Activated naive CD4-positive, alpha-beta T cell (primary cell): ENCODE measurements at places on chromosomes 4 and X.

DNA sequence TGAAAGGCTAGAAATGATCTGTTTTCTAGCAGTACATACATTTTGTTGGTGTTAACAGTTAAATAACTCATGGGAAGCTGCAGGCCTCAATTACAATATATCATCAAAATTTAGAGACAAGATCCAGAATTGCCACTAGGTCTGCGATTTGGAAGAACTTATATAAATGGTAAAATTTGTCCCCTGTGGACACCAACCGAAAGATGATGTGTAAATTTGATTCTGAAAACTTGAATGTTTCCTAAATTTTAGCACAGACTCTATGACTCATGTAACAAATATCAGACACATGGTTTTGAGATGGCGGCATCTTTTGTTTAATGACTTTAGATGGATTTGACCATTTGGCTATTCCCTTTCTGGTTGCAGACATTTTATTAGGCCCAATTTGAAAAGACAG is 6.0 kb upstream of the HPGDS start:
- DNase-seq, result no peak

- no peak for DNase-seq
These were observed 102.0 kb upstream of the USP38 start for GRCh38 chr4:143082701-143083100.

DNA sequence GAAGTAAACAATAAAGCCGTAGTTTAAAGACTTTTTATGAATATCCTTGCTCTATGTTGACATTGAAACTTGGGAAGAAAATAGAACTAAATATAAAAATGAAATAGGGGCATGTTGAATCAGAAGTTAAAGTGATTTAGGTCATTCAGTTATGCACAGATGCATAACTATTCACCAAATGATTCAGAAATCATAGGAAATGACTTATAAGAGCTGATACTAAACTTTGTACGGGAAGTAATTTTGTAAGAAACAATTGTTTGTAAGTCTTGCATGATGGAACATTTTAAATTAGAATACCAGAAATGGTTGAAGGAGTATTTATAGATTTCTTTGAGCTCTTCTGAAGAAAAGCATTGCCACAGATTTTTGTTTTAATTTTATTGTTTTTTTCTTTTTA is 246.5 kb downstream of the CPE start:
- DNase-seq, result no peak

- DNase-seq, result no peak
These were observed 35.6 kb downstream of the COMMD8 start for GRCh38 chr4:47427935-47428334.

DNA sequence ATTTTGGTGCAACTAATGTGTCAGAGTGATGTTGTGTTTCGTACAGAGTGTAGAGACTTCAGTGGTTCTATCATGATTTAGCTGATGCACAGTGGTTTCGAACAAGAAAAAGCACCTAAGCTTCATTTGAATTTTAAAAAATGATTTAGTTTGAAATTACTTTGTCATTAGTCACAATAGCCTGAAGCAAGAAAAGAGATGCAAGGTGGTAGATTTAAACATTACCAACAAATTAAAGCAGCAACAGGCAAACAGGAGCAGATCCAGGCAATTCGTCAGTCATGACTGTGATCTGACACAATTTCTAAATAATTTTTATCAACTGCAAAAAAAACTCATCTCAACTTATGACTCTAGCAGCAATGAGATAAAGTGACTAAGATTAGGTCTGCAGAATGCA is 24.6 kb upstream of the COX7B2 start:
- DNase-seq, result no peak

DNA sequence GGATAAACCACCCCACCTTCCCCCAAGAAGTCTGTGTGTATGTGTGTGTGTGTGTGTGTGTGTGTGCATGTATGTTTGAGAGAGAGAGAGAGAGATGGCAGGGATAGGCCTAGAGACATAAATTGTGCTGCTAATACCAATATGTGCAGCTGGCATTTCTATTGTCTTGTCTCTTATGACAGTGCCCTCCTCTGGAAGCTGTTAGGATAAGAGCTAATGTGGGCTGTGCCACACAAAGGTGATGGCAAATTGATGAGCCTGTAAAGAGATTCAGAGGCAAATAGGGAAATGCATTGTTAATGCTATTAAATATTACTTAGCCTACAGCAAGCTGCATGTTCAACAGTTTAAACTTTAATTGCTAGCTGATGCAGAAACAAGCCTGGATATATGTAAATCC is 332.0 kb downstream of the NKX6-1 start:
- DNase-seq, result no peak

- no peak for DNase-seq
These were observed 16.8 kb downstream of the CAMK2D start for GRCh38 chr4:113744667-113745240.

- no peak for DNase-seq
These were observed 455.3 kb downstream of the KCTD8 start for GRCh38 chr4:43993196-43993902.

DNA sequence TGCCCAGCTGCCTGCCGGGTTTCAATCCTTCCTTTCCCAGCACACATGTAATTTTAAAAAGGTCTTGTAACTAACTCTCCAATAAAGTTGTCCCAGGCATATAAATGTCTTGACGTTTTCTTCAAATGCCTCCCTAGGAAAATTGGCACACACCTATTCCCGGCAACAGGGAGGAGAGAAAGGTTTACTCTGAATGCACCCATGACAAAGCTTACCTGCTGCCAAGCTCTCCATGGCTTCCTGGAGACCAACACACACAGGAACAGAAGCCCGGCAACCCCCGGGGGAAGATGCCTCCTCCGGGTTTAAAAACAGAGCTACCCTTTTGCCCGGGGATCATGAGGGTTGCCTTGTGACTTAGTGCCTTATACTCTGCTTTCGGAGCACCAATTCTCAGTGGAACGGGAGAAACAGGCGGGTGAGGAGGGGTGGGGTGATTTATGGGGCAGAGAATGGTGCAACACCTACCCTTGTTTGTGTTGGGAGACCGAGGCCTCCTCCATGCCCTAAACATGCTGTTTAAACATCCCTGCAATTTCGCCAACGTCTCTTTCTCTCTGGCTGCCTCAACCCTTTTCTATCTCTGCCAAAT is 4.8 kb upstream of the GYG2 start:
- no peak for DNase-seq

- DNase-seq, result no peak
These were observed 67.7 kb downstream of the UGT2A3 start for GRCh38 chr4:68883870-68884269.

DNA sequence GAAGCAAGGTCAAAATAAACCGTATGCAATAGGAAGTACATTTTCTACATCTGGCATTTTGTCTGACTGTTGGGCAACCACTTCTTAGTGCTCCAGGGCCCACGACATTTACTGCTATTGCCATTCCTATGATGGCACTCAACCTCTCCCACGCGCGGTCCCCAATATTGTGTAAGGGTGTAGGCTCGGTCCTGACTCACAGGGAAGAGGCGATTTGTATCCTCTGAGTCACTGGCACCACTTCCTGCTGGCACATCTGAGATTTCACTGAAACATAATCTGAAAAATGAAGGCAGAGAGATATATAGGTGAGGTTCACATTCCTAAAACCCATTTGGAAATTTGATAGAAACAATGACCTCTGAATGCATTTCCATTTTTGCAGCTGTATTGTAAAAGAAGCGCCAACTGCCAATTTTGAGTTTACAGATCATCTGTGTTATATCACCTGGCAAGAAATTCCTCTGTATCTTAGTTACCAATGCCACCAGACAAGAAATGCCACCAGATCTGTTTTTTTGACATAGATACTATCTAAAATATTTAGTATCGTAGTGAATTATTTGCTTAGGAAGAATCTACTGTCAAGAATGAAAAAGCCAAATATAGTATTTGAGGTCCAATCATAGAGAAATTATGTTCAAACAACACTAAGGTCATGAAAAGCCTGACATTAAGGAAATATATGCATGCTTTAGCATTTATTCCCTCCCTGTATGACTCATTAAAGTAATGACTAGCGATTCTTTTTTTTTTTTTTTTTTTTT is 9.8 kb downstream of the EREG start:
- no peak for DNase-seq

DNA sequence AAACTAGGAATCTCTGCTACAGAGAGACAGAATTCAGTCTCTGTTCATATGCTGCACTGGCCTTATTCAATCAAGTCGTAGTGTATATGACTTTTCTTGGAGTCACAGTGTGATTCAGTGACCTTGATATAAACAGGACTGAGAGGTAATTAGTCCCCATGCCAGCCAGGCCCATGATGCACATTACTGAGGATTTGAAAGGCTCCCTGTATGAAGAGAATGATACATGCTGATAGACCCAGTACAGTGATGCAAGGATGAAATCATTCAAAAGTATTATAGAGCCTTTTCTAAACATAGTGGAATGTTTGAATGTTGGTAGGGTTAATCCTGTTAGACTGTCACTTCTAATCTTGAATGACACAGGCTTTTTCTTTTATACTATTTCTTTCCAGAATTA is 34.1 kb downstream of the ANXA3 start:
- DNase-seq, result no peak

GRCh38 chr4:170818786-170819185 is 729.0 kb upstream of the AADAT start:
- no peak for DNase-seq

- no peak for DNase-seq
These were observed at the start of gene ARMCX2 for GRCh38 chrX:101659601-101660063. Gene ARMCX2, minus strand, starts transcription at chrX:101659850. Its CDS starts 2,262 bp downstream, at chrX:101657588.

DNA sequence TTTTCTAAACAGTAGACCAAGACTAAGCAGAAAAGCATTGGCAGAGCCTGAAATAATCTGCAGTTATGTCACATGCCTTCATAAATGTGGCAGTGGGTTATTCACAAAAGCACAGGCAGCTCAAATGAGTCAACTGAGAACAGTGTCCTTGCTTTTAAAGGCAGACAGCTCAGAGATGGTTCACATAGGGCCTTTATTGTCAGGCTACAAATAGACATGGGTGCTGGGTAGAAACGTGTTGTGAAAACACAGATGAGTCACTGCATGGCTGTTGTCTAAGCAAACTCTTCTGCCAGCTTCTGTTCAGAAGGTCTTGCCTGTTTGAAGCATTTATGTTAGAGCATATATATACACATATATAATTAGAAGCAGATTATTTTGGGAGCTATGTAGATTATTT is 118.0 kb downstream of the SLC4A4 start:
- no peak for DNase-seq

- no peak for DNase-seq
These were observed 208.1 kb downstream of the GBA3 start for GRCh38 chr4:22900876-22901275.

GRCh38 chrX:47448165-47448806 is 34.7 kb downstream of the ZNF41 start:
- no peak for DNase-seq

- no peak for DNase-seq
These were observed 87.4 kb upstream of the CITED1 start for GRCh38 chrX:72392816-72393800.

GRCh38 chr4:42995343-42995944 is 102.9 kb downstream of the GRXCR1 start:
- DNase-seq, result no peak

- no peak for DNase-seq
These were observed 76.2 kb downstream of the DOCK11 start for GRCh38 chrX:118571836-118572235.

DNA sequence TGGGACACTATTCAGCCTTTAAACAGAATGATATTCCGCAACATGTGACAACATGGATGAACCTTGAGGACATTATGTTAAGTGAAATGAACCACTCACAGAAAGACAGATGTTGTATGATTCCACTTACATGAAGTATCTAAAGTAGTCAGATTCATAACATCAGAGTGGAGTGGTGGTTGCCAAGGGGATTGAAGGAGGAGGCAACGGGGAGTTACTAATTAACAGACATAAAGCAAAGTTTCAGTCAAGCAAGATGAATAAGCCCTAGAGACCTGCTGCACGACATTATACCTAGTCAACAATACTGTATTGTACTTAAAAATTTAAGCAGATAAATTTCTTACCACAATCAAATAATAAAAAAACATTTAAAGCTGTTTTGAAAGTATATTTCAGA is 105.0 kb upstream of the NR0B1 start:
- DNase-seq, result no peak

DNA sequence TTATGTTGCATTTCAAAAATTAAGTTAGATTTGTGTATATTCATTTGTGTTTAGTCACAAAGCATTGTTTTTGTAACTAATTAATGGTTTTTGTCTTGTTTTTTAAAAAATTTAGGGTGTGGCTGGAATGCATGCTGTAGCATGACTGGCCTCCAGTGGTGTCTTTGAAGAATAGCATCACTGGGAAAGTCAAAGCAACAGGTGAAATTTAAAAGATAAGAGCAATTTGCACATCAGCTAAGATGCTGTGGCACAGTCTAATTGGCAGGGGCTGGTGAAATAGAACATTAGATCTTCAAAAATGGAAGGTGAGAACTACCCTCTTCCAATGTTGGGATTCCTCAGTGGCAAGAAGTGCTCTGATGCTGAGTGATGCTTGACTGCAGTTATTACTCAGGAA is 45.3 kb downstream of the ANK2 start:
- no peak for DNase-seq

- DNase-seq, result no peak
These were observed 30.5 kb downstream of the MAGEC1 start for GRCh38 chrX:141934059-141934641.

DNA sequence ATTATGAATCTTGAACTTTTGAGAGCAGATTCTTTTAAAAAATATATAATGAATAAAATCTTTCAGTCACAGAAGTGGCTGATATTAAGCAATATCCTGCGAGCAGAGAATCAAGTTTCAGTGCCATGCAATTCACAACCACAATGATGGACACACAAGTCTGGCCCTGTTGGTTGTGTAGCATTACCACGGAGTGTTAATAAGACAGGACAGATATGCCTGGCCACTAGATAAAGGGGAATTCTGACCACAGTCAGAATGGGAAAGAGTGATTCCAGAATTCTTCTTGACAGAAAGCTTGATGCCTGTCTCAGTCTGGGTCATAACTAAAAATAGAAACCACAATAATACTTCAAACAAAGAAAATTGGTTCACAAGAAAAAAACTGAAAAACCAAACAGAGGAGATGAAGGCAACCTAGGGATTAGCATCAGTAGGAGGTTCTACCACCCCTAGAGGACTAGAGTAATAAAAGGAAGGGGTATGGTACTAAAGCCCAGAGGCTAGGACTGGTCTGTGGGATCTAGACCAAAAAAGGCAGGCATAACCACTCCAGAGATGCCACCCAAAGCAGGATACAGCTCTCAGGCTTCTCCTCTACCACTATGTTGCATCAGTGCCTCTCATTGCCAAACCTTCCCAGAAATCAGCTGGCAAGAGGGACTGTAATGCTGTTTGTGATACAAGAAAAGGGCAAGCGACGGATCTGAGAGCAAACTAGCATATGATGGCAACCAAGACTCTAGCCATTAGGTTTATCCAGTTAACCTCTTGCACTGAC is 59.0 kb downstream of the RNF150 start:
- no peak for DNase-seq

- DNase-seq, result no peak
These were observed 545.3 kb upstream of the FAT1 start for GRCh38 chr4:187268940-187269339.

GRCh38 chrX:15877380-15877779 is 22.8 kb upstream of the AP1S2 start:
- DNase-seq, result no peak

DNA sequence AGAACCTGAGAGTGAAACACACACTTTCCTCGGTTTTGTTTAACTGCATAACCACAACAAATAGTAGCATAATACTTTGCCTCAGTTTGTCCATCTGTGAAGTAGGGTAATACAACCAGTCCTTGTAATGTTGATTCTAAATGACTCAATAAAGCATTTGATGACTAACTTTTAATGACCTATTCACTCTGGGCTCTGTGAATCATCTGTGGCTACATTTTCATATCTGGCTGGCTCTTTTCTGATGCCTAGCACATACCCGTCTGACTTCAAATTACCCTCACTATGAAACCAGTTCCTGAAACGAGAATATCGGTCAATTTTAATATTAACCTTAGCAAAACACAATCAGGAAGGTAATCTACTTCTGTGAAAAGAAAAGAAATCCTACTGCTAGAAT is 151.0 kb downstream of the SH2D1A start:
- no peak for DNase-seq
